ENCODE measurements at places on chromosomes 12 and 14.
A peak's percentile ranks its signal among the peaks of the same experiment; 100 is the strongest.

- no peak for DNase-seq
Observed at GRCh38 chr14:56217380-56218045, 99.3 kb downstream of the PELI2 start.

GRCh38 chr14:32078023-32078857, 1.1 kb downstream of the ARHGAP5 start:
- DNase-seq = peak; percentile 33

GRCh38 chr12:90916516-90916915, 38.5 kb downstream of the CCER1 start:
- DNase-seq = no peak

DNA sequence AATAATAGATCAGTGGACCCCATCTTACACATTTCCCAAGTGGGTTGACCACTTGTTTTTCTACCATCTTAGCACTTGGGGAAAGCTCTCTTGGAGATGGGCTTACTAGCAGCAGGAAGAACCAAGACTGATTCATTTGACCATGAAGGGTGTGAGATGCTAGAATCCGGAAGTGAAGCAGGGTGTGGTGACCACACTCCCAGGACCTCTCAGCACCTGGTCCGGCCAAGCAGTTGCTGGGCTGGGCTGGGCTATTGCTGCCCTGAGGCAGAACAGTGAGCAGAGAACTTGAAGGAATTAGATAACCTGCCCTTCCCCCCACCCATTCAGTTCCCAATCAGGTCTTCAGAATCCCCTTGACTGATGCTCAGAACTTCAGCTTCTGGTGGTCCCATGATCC, 24.4 kb downstream of the ADCY6 start:
- no peak for DNase-seq

DNA sequence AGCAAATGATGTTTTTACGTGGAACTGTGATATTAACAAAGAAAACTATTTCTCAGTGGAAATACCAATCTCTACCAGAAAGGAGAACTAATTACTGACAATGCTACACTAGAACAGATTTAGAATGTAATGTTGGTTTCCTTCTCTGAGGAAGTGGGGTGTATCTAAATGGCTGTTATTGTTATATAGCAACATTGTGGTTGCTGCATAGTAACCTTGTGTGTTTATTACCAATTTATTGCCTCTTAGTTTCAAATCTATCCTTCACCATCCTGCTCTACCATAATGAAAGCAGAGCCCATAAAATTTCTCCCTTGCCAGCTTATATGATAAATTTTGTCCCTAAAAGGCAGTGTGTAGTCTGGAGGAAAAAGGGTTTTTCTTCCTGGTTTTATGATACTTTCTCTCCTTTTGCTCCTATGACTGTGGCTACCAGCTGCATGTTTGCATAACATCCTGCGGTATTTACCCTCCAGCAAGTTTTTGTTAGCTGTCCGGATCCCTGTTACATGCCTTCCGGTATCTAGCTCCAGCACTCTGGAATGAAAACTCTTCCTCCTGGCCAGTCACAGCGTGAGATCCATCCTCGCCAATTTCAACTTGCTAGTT, 5.7 kb upstream of the KLRK1 start:
- DNase-seq = no peak

GRCh38 chr14:90487031-90487430, 90.2 kb downstream of the CALM1 start:
- DNase-seq = no peak

DNA sequence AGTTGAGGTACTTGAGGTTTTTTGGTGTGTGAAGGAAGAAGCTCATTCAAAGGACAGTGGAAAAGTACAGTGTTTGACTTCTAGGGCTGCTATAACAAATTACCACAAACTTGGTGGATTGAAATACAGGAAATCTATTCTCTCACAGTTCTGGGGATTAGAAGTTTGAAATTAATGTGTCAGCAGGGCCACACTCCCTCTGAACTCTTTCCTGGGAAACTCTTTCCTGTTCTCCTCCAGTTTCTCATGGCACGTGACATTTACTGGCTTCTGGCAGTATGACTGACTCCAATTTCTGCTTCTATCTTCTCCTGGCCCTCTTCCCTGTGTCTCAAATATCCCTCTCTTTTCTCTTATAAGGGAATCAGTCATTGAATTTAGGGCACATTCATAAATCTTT, 160.2 kb downstream of the CCDC91 start:
- no peak for DNase-seq

DNA sequence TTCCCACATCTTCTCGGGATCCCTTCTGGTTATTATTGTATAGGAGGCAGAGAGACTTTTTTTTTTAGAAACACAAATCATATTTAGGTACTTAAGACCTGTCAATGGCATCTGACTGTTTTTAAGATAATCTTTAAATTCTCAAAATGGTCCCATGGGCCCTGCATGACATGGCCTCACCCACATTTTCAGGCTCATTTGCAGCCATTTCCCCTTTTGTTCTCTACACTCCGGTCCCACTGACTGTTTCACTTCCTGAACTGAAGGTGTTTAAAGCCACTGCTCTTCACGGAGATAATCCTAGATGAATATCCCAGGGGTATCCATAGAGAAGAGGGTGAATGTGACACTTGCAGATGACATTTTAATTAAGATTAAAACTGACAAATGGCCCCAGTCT, 12.3 kb upstream of the C12orf71 start:
- DNase-seq = no peak

GRCh38 chr12:21296751-21297406, 37.8 kb downstream of the SLCO1A2 start:
- DNase-seq = peak; percentile 14

Data from activated CD4-positive, alpha-beta T cell treated with anti-CD3 and anti-CD28 coated beads, Interleukin-2, amount 10 ng/mL, durations not matched to agents 7 days and 5 days (primary cell).